ENCODE measurements at places on chromosomes 2 and 18. TPM values are rescaled to one million over a fixed set of nuclear protein-coding genes. Genes with fewer than 3 reads are reported as not detected.
A peak's percentile ranks its signal among the peaks of the same experiment; 100 is the strongest.

DNA sequence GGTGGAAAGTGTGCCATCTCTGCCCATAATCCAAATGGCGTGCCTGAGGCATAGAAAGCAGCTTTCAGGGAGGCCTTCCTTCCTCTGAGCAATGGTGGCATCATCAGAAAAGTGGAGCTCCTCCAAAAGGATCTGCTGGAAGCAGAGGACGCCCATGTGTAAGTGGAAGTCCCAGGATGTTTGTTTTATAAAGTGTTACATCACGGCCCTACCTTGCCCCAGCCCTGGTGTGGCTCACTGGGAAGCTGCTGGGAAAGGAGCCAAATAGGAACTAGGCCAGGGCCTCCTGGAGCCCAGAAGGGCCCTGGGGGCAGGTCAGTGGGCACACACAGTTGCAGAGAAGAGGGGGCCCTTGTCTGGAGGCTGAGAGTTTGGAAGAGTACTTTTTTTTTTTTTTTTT is 4.2 kb upstream of the ODC1 start:
- H3K4me3 ChIP-seq: no peak overlapping the region
- no peak for DNase-seq
- H3K4me1 ChIP-seq: peaks cover 8% of the 10 kb centered on the region
- H3K27ac ChIP-seq: peak overlapping the region; percentile 40

- no peaks in the 10 kb centered on the region for H3K27me3 ChIP-seq
- no peak for DNase-seq
- no peak overlapping the region for H3K4me3 ChIP-seq
- H3K27ac ChIP-seq: no peak overlapping the region
- H3K36me3 ChIP-seq: no peaks in the 10 kb centered on the region
Observed at GRCh38 chr2:225177098-225177497, 134.8 kb upstream of the DOCK10 start.

GRCh38 chr2:234291765-234292204 is 205.1 kb downstream of the ARL4C start:
- H3K4me3 ChIP-seq: no peak overlapping the region
- no peak for DNase-seq
- H3K4me1 ChIP-seq: peaks cover 10% of the 10 kb centered on the region
- H3K27ac ChIP-seq: peak overlapping the region; percentile 34

GRCh38 chr2:132470746-132471145 is 54.1 kb downstream of the GPR39 start:
- no peaks in the 10 kb centered on the region for H3K27me3 ChIP-seq
- no peaks in the 10 kb centered on the region for H3K36me3 ChIP-seq
- DNase-seq: no peak

GRCh38 chr2:177584030-177584692 is 191.6 kb downstream of the AGPS start:
- no peak overlapping the region for H3K4me3 ChIP-seq
- H3K4me1 ChIP-seq: peaks cover 6% of the 10 kb centered on the region
- no peak overlapping the region for H3K27ac ChIP-seq
- no peak for DNase-seq
- no peaks in the 10 kb centered on the region for H3K27me3 ChIP-seq

DNA sequence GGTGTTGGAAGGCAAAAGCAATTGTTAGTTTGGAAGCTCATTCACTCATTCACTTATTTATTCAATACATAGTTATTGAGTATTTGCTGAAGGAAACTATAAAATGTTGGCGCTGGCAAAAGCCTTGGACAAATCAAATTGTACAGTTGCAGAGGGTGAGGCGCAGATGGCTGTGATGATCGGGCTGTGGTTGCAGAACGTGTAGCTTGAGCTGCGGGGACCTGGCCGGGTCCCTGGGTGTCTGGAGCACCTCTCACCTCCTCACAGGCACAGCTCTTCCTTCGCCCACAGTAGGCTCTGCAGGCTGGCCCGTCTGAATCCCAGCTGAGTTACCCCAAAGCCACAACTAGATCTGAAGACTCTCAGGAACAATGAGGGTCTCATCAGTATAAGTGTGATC is 72.7 kb downstream of the LDLRAD4 start:
- peaks cover 15% of the 10 kb centered on the region for H3K27me3 ChIP-seq
- DNase-seq: no peak
- H3K36me3 ChIP-seq: no peaks in the 10 kb centered on the region
- H3K4me1 ChIP-seq: peaks cover 30% of the 10 kb centered on the region
- no peak overlapping the region for H3K4me3 ChIP-seq

DNA sequence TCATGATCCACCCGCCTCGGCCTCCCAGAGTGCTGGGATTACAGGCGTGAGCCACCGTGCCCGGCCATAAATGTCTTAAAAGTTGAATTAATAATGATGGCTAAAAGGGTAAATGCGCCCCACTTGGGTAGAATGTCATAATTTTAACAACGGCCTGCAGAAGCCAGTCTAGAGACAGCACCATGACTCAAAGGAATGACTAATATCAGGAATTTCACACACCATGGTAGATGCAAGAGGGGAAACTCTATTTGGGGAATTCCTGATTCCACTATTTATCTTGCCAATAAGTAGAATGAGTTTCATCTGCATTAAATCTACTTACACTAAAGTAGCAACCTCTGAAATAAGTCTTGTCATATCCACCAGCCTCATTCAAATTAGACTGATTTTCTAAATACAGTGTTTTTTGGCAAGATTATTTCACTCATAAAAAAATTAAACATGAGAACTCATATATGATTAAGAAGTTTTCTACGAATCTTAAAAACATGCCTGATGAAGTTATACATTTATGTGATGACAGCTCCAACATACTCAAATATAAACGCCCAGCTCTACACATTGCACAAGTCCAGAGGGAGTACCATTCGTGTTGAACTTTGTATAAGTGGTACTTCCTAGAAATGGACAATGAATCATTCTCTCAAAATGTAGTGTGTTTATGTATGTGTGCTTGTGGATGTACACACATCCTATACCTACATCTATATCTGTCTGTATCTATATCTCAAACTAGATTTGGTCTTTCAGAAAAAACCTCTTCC is 309.7 kb downstream of the IRS1 start:
- H3K27me3 ChIP-seq: no peaks in the 10 kb centered on the region
- H3K36me3 ChIP-seq: no peaks in the 10 kb centered on the region
- no peak overlapping the region for H3K27ac ChIP-seq
- no peak for DNase-seq
- H3K4me3 ChIP-seq: no peak overlapping the region

DNA sequence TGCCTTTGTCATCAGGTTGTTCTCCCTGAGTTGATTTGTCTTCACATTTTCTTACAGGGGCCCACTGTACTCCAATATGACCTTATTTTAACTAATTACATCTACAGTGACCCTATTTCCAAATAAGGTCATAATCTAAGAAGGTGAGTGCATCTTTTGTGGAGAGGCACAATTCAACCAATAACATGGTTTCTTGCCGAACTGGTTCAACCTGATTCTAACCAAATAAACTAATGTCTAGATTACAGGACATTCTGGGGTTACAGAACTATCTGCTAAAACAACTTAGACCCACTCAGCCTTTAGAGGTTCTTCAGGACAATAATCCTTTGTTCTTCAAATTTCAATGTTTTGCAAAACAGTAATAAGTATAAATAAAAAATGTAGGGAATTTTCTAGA is 496.5 kb upstream of the SOX11 start:
- H3K27ac ChIP-seq: no peak overlapping the region
- DNase-seq: no peak
- peaks cover 5% of the 10 kb centered on the region for H3K4me1 ChIP-seq
- no peaks in the 10 kb centered on the region for H3K36me3 ChIP-seq

GRCh38 chr2:189485146-189485545 is 43.9 kb downstream of the WDR75 start:
- H3K4me3 ChIP-seq: peak overlapping the region; percentile 1
- H3K27ac ChIP-seq: peak overlapping the region; percentile 43
- DNase-seq: no peak
- no peaks in the 10 kb centered on the region for H3K27me3 ChIP-seq

- H3K27me3 ChIP-seq: no peaks in the 10 kb centered on the region
- peak; percentile 64 for DNase-seq
- H3K27ac ChIP-seq: no peak overlapping the region
- no peaks in the 10 kb centered on the region for H3K4me1 ChIP-seq
- peaks cover 24% of the 10 kb centered on the region for H3K36me3 ChIP-seq
Observed at GRCh38 chr2:241018051-241018891, 19.9 kb downstream of the SNED1 start.

The CBLN2 gene
- total RNA-seq: 6.2 TPM

GRCh38 chr2:160731856-160732255 is 238.2 kb upstream of the RBMS1 start:
- H3K4me1 ChIP-seq: peaks cover 16% of the 10 kb centered on the region
- no peaks in the 10 kb centered on the region for H3K27me3 ChIP-seq
- no peaks in the 10 kb centered on the region for H3K36me3 ChIP-seq
- DNase-seq: no peak
- no peak overlapping the region for H3K27ac ChIP-seq

- H3K27me3 ChIP-seq: peaks cover 2% of the 10 kb centered on the region
- H3K4me1 ChIP-seq: no peaks in the 10 kb centered on the region
- no peaks in the 10 kb centered on the region for H3K36me3 ChIP-seq
- H3K27ac ChIP-seq: no peak overlapping the region
- no peak for DNase-seq
Observed at GRCh38 chr2:107727318-107727717, 99.4 kb upstream of the RGPD4 start.

DNA sequence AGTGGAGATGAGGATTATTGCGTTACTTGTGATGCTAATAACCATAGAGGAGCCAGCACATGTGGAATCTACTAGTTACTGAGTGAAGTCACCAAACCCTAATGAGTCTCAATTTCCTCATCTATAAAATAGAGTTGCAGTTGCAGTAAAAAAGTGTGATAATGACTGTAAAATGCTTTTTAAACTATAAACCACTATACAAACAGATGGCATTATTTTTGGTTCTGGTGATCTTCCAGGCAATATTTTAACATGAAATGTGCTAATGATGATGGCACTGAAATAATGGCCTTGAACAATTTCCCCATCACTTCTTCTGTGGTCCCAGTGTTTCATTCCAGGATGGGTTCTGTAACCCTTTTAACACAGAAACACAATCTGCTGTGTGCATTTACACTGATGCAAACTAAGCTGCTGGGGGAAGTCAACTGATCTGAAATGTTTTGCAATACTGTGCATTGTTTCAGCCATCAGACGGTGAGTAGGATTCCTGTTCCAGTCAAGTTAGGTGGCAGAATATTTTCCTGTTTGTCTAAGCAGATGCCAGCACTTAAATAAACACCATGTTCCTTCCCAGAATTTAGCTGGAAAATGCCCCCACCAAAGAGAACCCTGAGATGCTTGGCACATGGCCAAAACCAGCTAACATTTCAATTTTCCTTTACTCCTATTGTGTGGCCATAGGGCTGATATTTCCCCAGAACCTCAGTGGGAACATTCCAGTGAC is 52.6 kb downstream of the TACR1 start:
- peaks cover 3% of the 10 kb centered on the region for H3K27me3 ChIP-seq
- H3K4me3 ChIP-seq: no peak overlapping the region
- no peaks in the 10 kb centered on the region for H3K4me1 ChIP-seq
- DNase-seq: no peak

GRCh38 chr18:45325778-45326177 is 289.5 kb upstream of the SLC14A2 start:
- H3K4me3 ChIP-seq: no peak overlapping the region
- DNase-seq: no peak
- H3K36me3 ChIP-seq: no peaks in the 10 kb centered on the region
- no peak overlapping the region for H3K27ac ChIP-seq
- H3K4me1 ChIP-seq: peaks cover 36% of the 10 kb centered on the region

GRCh38 chr2:27572998-27573429 is 9.8 kb upstream of the ZNF512 start:
- no peak overlapping the region for H3K27ac ChIP-seq
- no peak overlapping the region for H3K4me3 ChIP-seq
- H3K36me3 ChIP-seq: no peaks in the 10 kb centered on the region
- no peaks in the 10 kb centered on the region for H3K4me1 ChIP-seq
- DNase-seq: no peak

The RND3 gene
- 169 TPM for total RNA-seq

The SLC14A1 gene
- total RNA-seq: 2.4 TPM

The ALK gene
- total RNA-seq: 7.7 TPM

GRCh38 chr2:154452471-154452870 is 246.0 kb upstream of the KCNJ3 start:
- no peak overlapping the region for H3K27ac ChIP-seq
- H3K36me3 ChIP-seq: no peaks in the 10 kb centered on the region
- no peaks in the 10 kb centered on the region for H3K4me1 ChIP-seq
- no peak overlapping the region for H3K4me3 ChIP-seq
- DNase-seq: no peak
- H3K27me3 ChIP-seq: no peaks in the 10 kb centered on the region

The LHCGR gene
- total RNA-seq: 0.92 TPM

DNA sequence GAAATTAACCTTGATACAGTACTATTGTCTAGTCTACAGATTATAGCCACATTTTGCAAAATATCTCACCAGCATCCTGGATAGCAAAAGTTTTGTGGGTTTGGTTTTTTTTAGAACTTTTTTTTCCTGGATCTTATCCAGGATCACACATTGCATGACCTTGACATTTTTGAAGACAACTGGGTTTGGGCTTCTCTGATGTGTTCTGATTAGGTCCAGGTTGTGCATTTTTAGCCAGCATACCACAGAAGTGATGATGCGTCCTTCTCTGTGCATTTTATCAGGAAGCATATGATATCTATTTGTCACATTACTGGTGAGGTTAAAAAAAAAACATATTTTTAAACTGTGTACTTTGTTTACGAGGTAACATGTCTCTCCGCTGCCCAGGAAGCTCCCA is 221.0 kb upstream of the OSR1 start:
- H3K4me3 ChIP-seq: no peak overlapping the region
- peaks cover 7% of the 10 kb centered on the region for H3K27me3 ChIP-seq
- H3K27ac ChIP-seq: no peak overlapping the region
- H3K36me3 ChIP-seq: no peaks in the 10 kb centered on the region
- peaks cover 41% of the 10 kb centered on the region for H3K4me1 ChIP-seq

DNA sequence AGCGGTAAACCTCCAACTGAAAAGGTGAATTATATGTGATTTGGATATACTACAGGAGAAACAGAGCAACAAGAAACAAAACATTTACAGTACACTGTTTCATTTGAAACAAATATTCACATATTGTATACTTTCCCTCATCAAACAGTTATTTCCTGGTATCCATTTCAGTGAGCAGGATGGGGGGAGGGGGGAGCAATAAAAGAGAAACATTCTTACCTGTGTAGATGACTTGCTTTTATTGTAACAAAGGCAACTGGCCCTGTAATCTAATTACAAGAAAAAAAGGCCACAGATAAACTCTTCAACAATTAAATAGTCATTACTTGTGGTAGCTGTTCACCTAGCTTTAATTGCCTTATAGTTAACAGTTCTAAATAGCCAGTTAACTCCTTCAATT is 3.9 kb upstream of the PPP1CB start:
- H3K4me1 ChIP-seq: peaks cover 15% of the 10 kb centered on the region
- no peak for DNase-seq
- H3K27ac ChIP-seq: peak overlapping the region; percentile 65

The SERPINB13 gene
- total RNA-seq: 3.7 TPM

The MSTN gene
- total RNA-seq: 1.4 TPM

The PLA2R1 gene
- total RNA-seq: 3.6 TPM

- no peaks in the 10 kb centered on the region for H3K4me1 ChIP-seq
- peaks cover 35% of the 10 kb centered on the region for H3K36me3 ChIP-seq
Observed at GRCh38 chr18:62101321-62101721, 85.5 kb downstream of the PIGN start.

The ASAP2 gene
- 49.6 TPM for total RNA-seq

The MRO gene
- total RNA-seq: 8.6 TPM

All from type B pancreatic cell (in vitro differentiated cells).